HS-5 (cell line): ENCODE measurements at places on chromosomes 16 and 17.
A peak's percentile ranks its signal among the peaks of the same experiment; 100 is the strongest.

DNA sequence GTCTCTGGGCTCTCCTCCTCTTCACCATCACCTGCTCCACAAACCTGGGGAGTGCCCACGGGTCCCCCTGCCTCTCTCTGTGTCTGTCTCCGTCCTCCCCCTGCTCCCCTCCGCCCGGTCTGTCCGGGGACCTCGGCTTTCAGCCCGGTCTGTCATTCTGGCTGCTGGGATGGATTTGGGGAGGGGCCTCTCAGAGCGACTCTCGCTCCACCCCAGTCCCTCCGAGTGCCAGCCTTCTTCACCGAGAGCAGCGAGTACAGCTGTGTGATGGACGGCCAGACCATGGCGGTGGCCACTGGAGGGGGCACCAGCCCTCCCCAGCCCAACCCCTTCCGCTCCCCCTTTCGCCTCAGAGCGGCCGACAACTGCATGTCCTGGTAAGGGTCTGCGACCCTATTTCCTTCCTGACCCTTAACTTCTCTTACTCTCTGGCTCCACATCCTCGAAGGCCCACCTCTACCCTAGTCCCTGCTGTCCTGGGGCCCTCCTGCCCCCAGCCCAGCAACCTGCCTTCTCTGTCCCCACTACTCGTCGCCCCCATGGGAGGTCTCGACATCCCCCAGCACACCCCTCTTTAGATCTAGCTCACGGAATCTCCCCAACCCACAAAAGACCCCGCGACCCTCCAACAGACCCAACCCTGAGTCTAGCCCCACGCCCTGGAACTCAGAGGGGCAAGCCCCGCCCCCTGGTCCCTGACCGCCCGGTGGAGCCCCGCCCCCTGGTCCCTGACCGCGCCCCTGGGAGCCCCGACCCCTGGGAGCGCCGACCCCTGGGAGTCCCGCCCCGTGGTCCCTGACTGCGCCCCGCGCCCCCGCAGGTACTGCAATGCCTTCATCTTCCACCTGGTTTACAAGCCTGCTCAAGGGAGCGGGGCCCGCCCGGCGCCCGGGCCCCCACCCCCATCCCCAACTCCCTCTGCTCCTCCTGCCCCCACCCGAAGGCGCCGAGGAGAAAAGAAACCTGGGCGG is 5.6 kb upstream of the CXCL16 start:
- no peak for DNase-seq

DNA sequence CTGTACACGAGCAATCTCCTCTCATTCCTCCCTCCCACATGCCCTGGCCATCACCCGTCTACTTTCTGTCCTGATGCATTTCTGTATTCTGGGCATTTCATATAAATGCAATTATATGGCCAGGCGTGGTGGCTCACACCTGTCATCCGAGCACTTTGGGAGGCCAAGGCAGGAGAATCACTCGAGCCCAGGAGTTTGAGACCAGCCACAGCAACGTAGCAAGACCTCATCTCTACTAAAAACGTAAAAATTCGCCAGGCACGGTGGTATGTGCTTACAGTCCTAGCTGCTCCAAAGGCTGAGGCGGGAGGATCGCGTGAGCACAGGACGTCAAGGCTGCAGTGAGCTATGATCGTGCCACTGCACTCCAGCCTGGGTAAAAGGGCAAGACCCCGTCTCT is 4.8 kb downstream of the MEAK7 start:
- no peak for DNase-seq

DNA sequence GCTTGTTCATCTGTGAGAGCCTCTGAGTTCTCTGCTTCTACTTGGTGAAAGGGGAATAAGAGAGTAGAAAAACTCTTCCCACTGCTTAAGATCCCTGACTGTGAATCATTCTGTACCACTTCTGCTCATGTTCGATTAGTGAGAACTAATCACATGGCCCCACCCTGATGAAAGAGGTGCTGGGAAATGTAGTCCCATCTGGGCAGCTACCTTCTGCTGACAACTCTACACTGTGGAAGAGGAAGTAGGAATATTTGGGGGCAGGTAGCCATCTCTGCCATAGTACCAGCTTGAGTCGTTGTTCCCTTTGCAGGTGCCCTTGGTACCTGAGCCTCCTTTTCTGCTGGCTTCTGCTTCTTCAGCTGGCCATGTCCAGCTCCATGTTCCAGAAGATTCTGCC is 29.9 kb downstream of the NKD1 start:
- no peak for DNase-seq

- DNase-seq, result no peak
These were observed 1.5 kb downstream of the ATPAF2 start for GRCh38 chr17:18037486-18037885.

- DNase-seq, result no peak
These were observed 249.4 kb downstream of the PRKCA start for GRCh38 chr17:66551839-66552238.

GRCh38 chr16:50522324-50522723 is 25.9 kb upstream of the NKD1 start:
- DNase-seq, result no peak

GRCh38 chr17:39579318-39580081 is 28.2 kb downstream of the NEUROD2 start:
- no peak for DNase-seq

DNA sequence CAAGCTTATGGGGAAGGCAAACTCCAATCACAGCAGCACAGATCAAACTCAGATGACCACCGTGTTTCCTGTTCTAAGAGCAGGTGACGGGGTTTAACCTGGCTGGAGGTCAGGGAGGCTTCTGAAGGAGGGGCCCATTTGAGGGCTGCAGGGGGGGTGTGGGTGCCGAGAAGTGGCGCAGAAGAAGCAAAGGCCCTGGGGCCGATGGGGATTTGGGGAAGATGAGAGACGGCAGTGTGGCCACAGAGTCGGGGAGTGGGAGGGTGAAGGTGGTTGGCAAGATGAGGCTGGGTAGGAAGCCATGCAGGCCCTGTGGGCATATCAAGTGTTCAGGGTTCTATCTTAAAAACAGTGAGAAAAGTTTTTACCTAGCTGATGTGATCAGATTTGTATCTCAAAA is 122.9 kb downstream of the CLEC16A start:
- DNase-seq, result no peak

DNA sequence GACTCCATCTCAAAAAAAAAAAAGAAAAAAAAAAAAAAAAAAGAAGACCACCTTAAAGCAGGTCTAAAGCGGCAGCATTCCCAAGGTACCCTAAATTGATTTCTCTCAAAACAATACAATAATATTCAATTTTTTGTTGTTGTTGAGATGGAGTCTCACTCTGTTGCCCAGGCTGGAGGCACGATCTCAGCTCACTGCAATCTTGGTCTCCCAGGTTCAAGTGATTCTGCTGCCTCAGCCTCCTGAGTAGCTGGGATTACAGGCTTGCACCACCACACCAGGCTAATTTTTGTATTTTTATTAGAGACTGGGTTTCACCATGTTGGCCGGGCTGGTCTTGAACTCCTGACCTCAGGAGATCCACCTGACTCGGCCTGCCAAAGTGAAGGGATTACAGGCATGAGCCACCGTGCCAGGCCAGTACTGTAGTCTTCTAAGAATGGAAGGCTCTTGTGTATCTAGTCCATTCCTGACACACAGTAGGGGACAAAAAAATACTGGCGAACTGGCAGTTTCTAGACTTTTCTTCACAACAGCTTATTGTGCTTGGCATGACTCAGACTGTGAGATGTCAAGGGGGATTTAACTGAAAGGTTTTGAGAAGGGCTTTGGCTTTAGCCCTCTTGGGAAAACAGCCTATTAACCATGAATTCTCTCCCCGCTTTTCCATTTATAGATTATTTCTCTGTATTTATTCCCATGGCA is 17.3 kb downstream of the CDR2 start:
- no peak for DNase-seq

GRCh38 chr17:73211745-73212144 is 18.9 kb downstream of the COG1 start:
- DNase-seq, result no peak

DNA sequence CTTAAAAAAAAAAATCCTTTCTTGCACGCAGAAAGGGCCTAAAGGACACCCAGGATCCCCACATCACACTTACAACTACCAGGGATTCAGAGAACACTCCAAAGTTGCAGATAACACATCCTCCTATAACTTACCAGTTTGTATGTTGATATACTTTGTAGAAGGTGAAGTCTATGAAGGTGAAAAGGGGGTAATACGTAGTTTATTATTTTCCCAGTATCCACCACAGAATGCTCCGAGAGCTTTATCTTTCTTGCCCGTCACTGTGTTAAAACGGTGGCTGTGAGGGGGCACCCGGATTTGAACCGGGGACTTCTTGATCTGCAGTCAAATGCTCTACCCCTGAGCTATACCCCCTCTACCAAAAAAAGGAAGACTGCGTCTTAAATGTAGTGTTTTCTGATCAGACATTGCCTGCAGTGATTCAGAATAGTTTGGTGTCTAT is 7.9 kb upstream of the RPL23 start:
- no peak for DNase-seq

GRCh38 chr17:489758-490329 is 137.2 kb upstream of the RPH3AL start:
- DNase-seq, result no peak

DNA sequence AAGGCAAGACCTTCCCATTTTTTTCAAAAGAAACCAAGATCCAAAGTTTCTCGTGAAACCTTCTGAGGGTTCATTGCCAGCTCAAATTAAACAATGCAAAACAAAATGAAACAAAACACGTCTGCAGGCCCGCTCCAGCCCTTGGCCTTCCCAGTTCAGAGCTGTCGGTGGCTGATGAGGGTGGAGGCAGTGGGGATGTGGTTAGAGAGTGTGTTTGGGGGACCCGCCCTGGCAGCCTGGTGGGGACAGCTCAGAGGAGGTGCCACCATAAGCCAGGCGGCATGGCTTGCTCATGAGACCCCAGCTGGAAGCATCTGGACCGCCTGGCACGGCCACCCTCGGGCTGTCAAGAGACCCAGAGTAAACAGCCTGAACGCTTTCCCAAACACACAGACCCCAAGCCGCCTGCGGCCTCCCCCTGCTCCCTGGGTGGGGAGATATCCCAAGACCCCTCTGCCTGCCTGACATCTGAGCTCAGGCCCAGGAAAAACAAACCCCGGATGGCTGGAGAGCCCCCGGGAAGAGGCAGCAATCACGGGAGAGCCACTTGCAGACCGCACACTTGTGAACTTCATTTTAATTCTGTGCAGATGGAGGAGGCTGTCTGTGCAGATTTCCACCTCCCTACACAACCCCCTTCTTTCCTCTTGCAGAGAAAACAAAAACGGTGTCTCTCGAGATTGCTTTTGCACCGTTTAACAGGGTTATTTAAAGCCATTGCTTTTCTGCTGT is 35.4 kb upstream of the LITAF start:
- no peak for DNase-seq

GRCh38 chr16:75475420-75475847 is 10.9 kb upstream of the TMEM170A start:
- DNase-seq, result no peak

GRCh38 chr16:70706948-70707465 is 21.2 kb upstream of the MTSS2 start:
- DNase-seq, result peak; percentile 82

DNA sequence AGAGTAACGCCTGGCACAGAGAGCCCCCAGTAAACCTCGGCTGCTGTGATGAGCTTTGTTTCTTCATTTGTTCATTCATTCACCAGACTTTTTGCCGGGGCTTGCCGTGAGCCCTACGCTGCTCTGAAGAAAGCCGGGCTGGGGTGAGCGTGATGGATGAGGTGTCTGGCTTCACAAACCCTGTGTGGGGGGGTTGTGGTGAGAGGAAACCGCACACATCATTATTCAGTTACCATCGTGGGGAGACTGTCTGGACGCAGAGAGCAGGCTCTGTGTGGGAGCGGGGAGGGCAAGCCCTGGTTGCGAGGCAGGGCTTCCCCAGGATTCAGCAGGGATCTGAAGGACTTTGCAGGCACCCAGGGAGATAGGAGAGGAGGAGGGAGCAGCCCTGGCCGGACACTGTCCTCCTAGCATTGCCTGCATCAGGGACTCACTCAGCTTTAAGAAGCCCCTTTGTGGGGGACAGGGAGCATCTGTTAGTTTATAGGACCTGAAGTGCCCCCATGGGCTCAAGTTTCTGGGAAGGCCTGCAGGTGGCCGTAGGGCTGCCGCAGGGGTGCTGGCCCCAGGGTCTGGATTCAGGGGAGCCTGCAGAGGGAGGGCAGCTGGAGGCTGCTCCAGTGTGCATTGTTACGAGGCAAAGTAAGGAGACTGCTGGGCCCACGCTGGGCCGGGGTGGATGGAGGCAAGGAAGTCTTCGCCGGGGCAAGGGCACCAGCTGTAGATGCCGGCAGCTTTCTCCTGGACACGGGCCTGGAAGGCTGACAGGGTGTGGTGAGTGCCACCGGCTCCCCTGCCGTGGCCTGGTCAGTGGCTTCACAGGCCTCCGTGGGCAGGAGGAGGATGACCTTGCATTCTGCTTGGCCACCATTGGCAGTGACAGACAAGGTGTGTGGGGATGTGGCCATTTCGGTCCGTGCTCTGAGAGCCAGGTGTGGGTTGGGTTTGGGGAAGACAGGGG is 334.5 kb downstream of the SEC14L1 start:
- DNase-seq, result no peak

- no peak for DNase-seq
These were observed 2.7 kb downstream of the CYBC1 start for GRCh38 chr17:82447876-82448275.

DNA sequence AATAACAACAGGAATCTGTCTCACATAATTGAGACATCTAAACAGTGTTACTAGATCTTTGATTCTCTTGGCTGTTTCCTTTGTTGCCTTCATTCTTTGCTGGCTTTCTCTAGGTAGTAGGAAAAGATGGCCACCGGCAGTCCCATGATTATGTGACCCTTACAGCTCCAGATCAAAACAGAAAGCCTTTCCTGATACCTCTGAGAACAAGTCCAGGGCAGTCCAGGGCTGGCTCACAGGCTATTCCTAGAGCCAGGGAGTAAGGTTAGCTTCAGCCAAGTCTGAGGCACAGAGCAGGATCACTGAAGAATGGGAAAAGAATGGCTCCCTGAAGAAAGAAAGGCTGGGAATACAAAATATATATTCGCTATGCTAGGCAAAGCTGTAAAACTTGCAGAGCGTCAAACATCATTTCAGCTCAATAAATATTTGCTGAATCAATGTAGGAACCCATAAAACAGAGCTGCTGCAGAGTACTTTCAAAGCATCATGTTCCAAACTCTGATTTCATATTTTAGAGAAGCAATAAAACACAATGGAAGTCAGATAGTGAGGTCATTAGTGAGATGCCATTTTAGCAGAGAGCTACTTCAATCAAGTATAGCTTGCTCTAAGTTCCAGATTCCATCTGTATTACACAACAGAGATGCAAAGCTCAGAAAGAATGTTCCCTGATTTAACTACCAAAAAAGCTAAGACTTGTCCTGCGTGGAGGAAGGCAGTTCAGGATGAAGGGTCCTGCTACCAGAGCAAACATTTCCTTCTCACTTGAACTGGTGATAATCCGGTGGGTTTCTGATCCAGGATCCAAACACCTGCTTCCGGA is 23.4 kb downstream of the ADAT1 start:
- DNase-seq, result no peak

- no peak for DNase-seq
These were observed 48.5 kb downstream of the RBFOX3 start for GRCh38 chr17:79562192-79562930.

DNA sequence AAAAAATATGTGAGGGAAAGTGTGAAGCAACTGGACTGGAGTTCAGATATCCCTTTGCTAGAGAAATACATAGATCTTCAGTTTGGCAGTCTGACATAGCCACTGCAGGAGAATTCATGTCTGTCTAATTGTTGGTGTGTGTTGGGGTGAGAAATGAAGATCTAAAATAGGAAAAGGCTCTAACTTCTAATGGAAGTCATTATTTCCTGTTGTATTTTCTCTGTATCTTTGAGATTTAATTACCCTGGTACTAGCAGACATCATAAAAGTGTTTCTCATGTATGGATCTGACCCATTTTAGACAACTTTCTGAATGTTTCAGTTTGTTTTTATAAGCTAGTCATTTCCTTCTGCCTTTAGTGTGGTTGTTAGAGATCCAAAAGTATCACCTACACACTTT is 128.3 kb downstream of the NLK start:
- no peak for DNase-seq
